NCI-H1436 treated with DMSO at 0.1 percent for 48 hours (cell line): ENCODE measurements at places on chromosomes 2 and 18.

- DNase-seq: no peak
These were observed 21.8 kb upstream of the RAB27B start for GRCh38 chr18:54806526-54806925.

DNA sequence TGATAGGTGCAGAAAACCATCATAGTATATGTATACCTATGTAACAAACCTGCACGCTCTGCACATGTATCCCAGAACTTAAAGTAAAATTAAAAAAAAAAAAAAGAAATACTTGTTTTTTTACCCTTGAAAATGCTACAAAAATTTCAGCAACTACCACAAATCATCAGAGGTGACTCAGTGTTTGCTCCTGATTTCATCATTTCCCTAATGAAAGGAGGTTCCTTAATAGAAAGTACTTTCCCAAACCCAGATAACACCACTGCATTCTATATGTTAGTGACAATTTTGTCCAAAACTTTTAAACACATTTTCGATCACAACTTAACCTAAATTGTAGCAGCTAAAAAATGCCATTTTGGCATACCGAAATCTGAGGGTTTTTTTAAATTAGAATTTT is 163.3 kb downstream of the SLC39A10 start:
- no peak for DNase-seq

- DNase-seq: no peak
These were observed 71.7 kb downstream of the LIMS1 start for GRCh38 chr2:108605947-108606346.

GRCh38 chr2:22981785-22982184 is 403.2 kb upstream of the KLHL29 start:
- DNase-seq: no peak

DNA sequence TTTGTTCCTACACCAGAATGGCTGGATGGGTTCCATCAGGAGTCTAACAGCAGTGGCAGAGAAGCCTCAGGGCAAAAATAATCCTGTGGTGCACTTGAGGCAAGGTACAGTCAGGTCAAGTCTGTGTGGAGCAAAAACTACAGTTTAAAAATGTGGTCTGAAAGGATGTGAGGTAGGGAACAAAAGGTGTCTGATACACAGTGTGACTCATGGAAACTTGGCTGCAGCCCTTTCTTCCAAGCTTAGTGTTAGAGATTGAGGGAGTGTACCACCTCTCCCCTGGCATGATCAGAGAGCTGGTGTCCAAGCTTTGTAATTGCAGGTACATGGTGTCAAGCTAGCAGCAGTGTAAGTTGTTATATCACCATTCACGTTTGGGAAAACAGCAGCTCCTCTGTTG is 8.9 kb downstream of the ANKAR start:
- DNase-seq: no peak

DNA sequence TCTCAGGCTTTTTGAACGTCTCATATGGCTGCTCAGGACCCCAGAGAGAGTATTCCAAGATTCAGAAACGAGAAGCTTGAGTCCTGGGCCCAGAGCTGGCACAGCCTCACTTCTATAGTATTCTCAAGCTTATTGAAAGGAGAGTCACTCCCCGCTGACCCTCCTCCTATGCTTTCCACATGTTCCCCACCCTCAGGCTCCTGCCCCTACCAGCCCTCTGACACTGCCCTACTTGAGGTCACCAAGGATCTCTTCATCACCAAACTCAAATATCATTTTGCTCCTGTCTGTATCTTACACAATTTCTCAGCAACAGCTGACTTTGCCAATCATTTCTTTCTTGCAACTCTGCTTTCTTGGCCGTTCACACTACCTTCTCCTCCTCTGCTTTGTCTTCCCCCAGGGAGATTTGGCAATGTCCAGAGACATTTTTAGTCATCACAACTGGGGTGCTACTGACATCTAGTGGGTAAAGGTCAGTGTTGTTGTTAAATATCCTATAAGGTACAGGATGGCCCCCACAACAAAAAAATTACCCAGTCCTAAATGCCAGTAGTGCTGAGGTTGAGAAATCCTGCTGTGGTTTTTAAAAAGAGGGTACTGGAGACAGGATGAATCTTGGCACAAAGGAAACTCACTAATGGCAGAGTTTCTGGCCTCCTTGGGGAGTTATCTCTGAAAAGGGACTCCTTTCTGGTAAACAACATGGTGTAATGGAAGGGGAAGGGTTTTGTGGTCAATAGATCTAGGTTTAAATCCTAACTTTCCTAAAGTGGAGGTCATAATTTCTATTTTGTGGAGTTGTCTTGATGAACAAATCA is 26.9 kb upstream of the INSIG2 start:
- DNase-seq: no peak

GRCh38 chr2:189379287-189379630 is 62.0 kb upstream of the WDR75 start:
- DNase-seq: no peak

DNA sequence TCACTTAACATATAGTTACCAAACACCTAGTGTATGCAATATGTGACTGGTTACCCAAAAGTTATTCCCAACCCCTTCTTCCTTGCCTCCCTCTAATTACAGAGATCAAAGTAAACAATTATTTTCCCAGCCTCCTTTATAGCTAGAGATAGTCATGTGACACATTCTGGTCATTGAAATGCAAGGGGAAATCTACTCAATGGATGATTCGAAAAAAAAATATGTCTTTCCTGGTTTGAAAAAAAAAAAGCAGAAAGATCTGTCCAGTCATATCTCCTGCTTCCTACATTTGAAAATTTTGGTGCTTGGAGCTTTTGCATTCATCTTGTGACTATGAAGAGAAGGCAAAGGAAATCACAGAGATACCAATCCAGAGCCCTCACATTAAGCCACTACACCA is 27.6 kb upstream of the UGP2 start:
- DNase-seq: no peak

GRCh38 chr2:108625186-108625827 is 91.0 kb downstream of the LIMS1 start:
- no peak for DNase-seq

GRCh38 chr2:100643467-100643866 is 80.7 kb downstream of the PDCL3 start:
- DNase-seq: no peak

- DNase-seq: no peak
These were observed 187.6 kb upstream of the NRP2 start for GRCh38 chr2:205494537-205495235.

- no peak for DNase-seq
These were observed at the start of gene GPR75 for GRCh38 chr2:53859206-53860181. Gene GPR75 (minus strand): TSS chr2:53859967. CDS start chr2:53854756, 5,211 bp downstream.

- DNase-seq: no peak
These were observed 23.6 kb upstream of the MRPL33 start for GRCh38 chr2:27747827-27748352.

- no peak for DNase-seq
These were observed 112.3 kb downstream of the STK39 start for GRCh38 chr2:168135121-168135520.

DNA sequence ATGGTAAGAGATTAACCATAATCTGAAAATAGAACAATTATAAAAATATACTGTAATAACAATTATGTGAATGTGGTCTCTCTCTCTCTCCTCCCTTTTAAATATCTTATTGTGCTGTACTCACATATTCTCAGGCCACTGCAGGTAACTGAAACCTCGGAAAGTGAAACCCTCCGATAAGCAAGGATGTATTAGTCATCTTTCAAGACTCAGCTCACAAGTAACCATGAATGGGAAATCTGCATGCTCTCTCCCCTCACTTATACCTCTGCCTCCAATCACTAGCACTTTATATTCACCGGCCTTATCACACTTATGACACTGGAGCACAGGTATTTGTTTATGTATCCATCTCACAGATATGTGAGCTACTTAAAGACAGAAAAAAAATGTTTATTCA is 139.7 kb downstream of the LRP2 start:
- DNase-seq: no peak

DNA sequence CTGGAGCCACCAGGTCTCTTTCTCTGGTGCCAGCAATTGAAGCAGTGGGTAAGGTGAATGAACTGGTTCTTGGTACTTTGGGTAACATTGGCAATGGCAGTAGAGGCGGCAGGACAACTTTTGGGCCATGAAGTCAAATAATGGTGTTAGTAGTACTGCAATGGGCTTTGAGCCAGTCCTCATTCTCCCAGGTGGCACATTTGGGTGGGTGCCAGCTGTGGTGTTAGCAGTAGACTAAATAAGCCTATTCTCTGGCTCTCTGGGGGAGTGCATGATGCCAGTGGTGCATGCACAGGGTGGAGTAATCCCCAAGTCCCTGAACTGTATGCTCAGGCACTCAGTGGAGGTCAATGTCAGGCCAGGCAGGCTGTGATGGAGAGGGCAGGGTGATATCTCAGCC is 120.2 kb upstream of the LRRTM4 start:
- DNase-seq: no peak

GRCh38 chr2:11781602-11782001 is 35.2 kb downstream of the LPIN1 start:
- no peak for DNase-seq

- no peak for DNase-seq
These were observed 72.2 kb upstream of the TMEM17 start for GRCh38 chr2:62577994-62578781.

GRCh38 chr2:148794558-148794957 is 80.5 kb upstream of the KIF5C start:
- DNase-seq: no peak

GRCh38 chr2:30346471-30347169 is 100.4 kb upstream of the LCLAT1 start:
- no peak for DNase-seq

GRCh38 chr18:54790109-54790508 is 38.2 kb upstream of the RAB27B start:
- no peak for DNase-seq

DNA sequence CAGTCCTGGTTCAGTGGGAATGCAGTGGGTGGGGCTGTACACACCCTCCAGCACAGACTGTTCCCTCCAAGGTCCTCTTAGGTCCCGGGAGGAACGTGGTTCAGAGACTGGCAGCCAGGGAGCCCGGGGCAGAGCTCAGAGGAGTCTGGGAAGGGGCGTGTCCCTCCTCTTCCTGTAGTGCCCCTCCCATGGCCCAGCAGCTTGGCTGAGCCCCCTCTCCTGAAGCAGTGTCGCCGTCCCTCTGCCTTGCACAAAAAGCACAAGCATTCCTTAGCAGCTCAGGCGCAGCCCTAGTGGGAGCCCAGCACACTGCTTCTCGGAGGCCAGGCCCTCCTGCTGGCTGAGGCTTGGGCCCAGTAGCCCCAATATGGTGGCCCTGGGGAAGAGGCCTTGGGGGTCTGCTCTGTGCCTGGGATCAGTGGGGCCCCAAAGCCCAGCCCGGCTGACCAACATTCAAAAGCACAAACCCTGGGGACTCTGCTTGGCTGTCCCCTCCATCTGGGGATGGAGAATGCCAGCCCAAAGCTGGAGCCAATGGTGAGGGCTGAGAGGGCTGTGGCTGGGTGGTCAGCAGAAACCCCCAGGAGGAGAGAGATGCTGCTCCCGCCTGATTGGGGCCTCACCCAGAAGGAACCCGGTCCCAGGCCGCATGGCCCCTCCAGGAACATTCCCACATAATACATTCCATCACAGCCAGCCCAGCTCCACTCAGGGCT is 17.5 kb upstream of the FAHD2A start:
- no peak for DNase-seq

DNA sequence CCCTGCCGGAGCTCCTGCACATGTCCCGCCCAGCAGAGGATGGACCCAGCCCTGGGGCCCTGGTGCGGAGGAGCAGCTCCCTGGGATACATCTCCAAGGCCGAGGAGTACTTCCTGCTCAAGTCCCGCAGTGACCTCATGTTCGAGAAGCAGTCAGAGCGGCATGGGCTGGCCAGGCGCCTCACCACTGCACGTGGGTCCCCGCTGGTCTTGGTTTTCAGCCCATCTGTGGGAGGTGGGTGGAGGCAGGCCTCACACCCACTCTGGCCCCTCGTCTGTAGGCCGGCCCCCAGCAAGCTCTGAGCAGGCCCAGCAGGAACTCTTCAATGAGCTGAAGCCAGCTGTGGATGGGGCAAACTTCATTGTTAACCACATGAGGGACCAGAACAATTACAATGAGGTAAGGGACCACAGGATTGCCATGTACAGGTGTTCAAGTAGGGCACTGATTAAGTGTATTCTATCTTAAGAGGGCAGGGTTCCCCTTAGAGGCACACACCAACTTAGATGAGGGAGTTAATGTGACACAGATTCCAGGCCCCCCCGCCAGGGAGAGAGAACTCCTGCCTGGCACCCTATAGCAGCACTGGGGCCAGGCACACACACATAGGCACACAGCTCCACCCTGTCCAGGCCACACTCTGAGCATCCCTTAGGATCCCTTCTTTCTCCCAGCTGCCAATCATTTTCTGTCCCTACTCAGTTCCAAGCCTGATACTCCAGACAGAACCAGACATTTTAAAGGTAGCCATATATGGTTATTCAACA is 5.4 kb upstream of the CHRNG start:
- DNase-seq: no peak

DNA sequence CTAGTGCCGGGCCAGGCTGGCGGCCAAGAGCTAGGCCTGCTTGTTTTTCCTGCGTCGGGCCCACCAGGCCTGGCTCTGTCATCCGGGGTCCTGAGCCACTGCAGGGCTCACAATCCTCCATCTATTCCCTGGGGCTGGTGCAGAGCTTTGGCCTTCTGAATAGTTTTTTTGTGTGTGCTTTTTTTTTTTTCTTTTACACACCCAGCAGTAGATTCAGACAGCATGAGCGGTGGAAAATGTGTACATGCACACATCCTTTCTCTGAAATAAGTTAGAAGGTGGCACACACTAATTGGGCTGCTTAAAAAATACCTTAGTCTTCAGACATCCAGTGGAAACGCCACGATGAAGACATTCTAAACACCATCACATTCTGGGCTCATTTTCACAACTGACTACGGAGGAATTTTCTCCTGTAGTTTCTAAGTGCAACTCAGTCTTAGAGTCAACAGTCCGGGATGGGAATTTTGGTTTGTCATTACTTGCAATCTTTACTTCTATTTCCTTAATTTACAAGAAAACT is 6.1 kb downstream of the ZFP36L2 start:
- no peak for DNase-seq

DNA sequence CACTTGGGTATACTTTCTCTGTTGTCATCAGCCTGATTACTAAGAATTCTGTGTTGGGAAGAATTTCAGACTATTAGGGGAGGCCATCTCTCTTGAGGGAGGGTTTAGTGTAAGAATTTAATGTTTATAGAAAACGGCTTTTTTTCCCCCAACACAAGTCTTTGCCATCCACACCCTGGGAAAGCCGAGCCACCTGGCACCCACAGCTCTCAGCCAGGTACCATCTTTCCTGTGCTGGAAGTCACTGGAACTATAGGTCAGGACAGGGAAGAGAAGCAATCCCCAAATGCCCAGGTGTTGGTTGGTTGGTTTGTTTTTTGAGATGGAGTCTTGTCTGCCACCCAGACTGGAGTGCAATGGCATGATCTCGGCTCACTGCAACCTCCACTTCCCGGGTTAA is 155.1 kb downstream of the SMAD7 start:
- no peak for DNase-seq

- no peak for DNase-seq
These were observed at the start of gene PROM2 for GRCh38 chr2:95274291-95275150. Gene PROM2 (plus strand): TSS chr2:95274449. CDS start chr2:95274586, 137 bp downstream.
